ENCODE measurements at places on chromosomes 2 and 18.

- no peak for DNase-seq
These were observed 25.6 kb downstream of the TACR1 start for GRCh38 chr2:75173740-75174139.

- DNase-seq = no peak
These were observed 465.0 kb upstream of the SOX11 start for GRCh38 chr2:5227062-5227699.

GRCh38 chr2:236814593-236814992, 245.0 kb downstream of the ACKR3 start:
- no peak for DNase-seq

- no peak for DNase-seq
These were observed 33.0 kb downstream of the GALNT5 start for GRCh38 chr2:157290525-157290924.

DNA sequence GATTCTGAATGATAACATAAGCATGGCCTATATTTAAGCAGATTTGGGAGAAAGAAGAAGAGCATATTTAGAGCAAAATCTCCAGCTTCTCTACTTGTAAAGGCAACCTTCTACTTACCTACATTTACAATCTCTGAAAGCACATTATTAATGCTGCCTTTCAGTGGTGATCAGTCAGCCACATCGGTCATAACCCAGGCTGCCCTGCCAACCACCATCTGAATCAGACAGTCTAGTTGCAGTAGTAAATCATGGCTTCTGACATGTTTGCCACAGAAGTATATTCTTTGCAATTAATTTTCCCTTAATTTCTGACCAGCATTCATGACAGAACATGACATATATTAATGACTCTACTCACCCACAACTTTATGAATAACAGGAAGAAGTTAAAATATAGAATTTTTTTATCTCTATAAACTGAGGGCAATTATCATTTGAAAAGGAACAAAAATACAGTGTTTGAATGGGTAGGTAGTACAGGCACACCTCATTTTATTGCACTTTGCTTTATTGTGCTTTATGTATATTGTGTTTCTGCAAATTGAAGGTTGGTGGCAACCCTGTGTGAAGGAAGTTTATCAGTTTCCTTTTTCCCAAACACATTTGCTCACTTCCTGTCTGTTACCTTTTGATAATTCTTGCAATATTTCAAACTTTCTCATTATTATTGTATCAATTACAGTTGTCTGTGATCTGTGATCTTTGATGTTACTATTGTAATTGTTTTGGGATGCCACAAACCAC, 531.6 kb upstream of the CHAC2 start:
- DNase-seq = no peak

DNA sequence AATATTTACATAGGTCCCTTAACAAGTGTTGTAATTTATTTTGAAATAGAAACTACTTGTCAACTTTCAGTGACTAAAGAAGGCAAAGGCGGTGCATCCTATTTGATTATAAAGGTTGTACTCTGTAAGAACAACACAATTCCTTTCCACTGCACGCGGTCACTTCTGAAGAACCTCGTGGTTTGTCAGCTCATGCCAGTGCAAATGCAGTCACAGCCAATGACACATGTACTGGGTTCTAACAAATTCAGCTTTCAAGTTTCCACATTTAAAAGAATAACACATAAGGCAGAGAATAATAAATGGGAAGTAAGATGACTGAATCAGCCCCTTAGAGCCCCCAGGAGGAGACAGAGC, 39.7 kb downstream of the CYB5A start:
- no peak for DNase-seq

DNA sequence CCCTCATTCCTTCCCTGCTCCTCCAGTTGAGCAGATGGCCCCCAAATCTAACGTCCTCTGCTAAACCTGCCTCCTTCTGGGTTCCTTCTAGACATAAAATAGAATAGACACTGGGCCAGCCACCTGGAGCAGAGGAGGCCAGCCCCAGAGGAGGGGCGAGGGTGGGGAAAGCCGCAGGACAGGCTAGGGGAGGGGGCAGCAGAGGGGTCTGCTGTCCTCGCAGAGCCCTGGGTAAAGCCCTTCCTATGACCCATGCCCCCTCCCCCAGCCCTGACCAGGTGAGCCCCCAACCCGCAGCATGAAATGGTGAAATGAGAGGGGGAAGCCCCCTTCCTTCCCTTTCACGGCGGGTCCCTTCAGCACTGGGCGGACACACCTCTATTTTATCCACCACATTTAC, 7.8 kb downstream of the MFSD2B start:
- DNase-seq = no peak

GRCh38 chr18:55158570-55158969, 199.3 kb upstream of the CCDC68 start:
- no peak for DNase-seq

DNA sequence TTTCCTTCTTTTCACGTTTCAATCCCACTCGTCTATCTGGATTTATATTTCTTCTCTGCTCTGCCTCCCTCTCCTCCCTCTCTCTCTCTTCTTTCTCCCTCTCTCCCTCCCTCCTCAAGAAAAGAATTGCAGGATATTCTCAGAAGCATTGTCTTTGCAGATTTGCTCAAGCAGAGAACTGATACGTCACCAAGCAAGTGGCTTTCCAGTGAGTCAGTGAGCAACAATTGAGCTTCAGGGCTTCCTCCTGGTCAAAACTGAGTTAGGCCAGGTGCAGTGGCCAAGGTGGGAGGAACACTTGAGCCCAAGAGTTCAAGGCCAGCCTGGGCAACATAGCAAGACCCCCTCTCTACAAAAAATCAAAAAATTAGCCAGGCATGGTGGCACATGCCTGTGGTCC, 151.1 kb downstream of the SMAD2 start:
- DNase-seq = no peak

Measured in CD8-positive, alpha-beta memory T cell (primary cell).